ENCODE measurements at places on chromosomes 1 and 21. TPM values are rescaled to one million over a fixed set of nuclear protein-coding genes. Genes with fewer than 3 reads are reported as not detected.

The SPRR1A gene
- not detected for total RNA-seq

The PGBD2 gene
- total RNA-seq = 6.3 TPM

The PRDX1 gene
- 251 TPM for total RNA-seq

The SPATA45 gene
- total RNA-seq = not detected

DNA sequence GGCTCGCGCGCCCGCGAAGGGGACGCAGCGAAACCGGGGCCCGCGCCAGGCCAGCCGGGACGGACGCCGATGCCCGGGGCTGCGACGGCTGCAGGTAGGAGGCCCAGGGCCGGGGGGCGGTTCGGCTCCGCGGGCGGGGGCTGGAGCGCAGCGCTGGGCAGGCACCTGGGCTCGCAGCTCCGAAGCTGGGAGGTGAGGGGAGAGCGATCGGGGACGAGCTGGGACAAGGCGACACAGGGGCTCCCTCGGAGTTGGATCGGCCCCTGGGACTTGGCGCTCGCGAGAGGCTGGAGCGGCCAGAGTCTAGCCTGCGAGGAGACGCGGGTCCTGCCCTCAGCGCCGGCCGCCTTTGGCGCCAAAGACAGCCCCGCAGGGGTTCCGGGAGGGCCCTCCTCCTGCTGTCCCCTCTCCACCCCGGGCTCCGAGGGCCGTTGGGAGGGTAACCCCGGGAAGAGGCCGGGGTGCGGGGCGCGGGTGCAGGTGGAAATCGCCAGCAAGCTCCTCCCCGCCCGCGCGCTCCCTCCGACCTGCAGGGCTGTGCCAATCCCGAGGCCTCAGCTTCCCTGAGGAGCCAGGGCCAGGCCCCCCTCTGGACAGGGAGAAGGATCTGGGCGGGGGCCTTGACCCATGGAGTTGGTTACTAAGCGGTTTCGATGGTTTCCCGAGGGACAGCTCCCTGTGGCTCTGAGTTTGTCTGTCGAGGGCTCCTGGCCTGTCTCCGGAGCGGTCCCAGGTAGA is 401 bp downstream of the TP73 start:
- no peak overlapping the region for H3K4me3 ChIP-seq
- H3K4me1 ChIP-seq = peaks cover 29% of the 10 kb centered on the region
- no peak for DNase-seq
- peaks cover 2% of the 10 kb centered on the region for H3K36me3 ChIP-seq
- H3K27ac ChIP-seq = no peak overlapping the region

Data from activated CD8-positive, alpha-beta T cell treated with anti-CD3 and anti-CD28 coated beads, Interleukin-2, amount 10 ng/mL, durations not matched to agents 7 days and 5 days (primary cell).